ENCODE measurements at places on chromosomes 11 and 22. TPM values are rescaled to one million over a fixed set of nuclear protein-coding genes. Genes with fewer than 3 reads are reported as not detected.

GRCh38 chr11:65433657-65434056 lies 11.1 kb downstream of the NEAT1 start:
- DNase-seq: no peak

Gene MS4A12
- not detected for polyA plus RNA-seq

Gene APOBEC3H
- polyA plus RNA-seq: 0.49 TPM

DNA sequence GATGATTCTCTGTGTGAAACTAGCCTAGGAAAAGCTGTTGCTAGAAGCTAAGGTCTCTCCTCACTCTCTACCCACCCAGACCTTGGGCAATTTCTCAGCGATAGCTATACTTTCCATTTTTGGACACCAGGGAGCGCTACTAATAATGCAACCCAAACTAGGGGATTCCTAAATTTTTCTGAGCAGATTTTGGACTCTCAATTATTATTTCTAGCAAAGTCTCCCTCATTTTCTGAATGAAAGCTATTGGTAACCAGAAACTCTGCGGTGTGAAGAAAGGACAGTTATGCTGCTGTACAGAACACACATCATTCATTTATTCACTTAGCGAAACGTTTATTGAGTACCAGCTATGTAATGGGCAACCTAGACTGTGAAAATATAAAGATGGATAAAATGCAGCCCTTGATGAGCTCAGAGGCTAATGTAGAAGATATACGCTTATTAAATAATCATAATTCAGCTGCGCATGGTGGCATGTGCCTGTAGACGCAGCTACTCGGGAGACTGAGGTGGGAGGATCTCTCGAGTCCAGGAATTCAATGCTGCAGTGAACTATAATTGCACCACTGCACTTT lies 6.1 kb upstream of the STIM1 start:
- peak; percentile 53 for DNase-seq

DNA sequence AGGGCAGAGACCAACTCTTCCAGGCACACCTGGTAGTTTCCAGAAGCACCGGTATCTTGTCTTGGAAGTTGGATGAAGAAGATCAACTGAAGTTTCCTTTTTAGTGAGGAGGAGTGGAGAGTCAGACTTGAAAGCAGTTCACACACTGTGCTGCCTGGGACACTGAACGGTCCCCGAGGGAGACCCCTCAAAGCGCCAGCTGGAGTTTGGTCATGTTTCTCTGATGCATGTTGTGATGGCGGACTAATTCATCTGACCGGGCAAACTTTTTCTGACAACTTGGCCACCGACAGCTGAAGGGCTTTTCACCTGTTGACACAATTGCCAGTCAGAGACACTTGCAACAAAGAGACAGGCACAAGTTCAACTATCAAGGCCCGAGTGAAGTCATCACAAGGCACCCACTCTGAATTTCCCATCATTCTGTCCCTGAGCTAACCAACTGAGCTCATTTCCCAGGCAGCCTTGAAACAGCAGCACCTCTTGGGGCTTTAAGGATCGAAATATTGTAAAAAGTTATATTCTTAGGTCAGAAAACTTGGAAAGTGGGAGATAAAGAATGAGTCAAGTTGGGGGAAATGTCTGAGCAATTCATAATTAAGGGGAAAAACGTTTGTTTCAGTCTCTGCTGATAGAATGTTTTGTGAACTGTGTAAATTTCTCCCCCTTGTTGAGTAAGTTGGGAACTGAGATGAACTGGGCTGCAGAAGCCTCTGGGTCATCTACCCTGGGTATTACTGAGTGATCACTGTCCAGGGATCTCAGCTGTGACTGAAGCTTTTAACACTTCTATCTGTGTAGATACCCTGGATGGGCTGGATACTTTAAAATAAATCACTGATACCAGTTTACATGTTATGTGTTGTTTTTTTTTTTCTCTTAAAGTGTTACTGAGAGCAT lies 46.2 kb downstream of the WT1 start:
- DNase-seq: no peak

- DNase-seq: no peak
These were observed 128.1 kb upstream of the E2F8 start for GRCh38 chr11:19368726-19369375.

Gene TANGO2
- polyA plus RNA-seq: 20.7 TPM

DNA sequence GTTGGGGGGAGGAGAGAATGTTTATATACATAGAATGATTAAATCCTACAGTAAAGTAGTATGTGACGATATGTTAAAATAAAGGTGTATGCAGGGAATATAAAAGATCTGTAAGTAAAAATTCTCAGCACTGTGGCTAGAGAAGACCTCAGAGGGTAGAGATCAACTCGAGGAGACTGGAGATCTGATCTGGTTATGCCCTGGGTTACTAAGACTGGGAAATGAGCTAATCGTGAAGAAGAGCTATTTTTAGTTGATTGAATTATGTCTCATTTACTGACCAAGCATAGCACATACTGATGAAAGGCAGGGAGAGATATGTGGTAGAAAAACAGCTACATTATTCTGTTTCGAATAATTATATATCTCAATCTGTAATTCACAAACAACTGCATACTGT lies 42.8 kb upstream of the ALKBH3 start:
- DNase-seq: no peak

Gene IGLL5
- polyA plus RNA-seq: not detected

GRCh38 chr22:27839057-27839660 lies 37.6 kb upstream of the MN1 start:
- DNase-seq: no peak

- DNase-seq: peak; percentile 91
These were observed 52.9 kb downstream of the SYT13 start for GRCh38 chr11:45233121-45233803.

- DNase-seq: peak; percentile 95
These were observed at the start of gene DMC1 for GRCh38 chr22:38569972-38570778. Gene DMC1, minus strand, starts transcription at chr22:38570183. Its CDS starts 1,927 bp downstream, at chr22:38568256.
